Activated CD4-positive, alpha-beta memory T cell treated with anti-CD3 and anti-CD28 coated beads, Interleukin-2, amount 10 ng/mL, durations not matched to agents 7 days and 5 days (primary cell): ENCODE measurements at places on chromosomes 5 and 9. TPM values are rescaled to one million over a fixed set of nuclear protein-coding genes. Genes with fewer than 3 reads are reported as not detected.

HRH2 gene
- 13.7 TPM for total RNA-seq

TRIM7 gene
- 1.9 TPM for total RNA-seq

SPINK4 gene
- not detected for total RNA-seq

SLC36A3 gene
- total RNA-seq = not detected

LAMC3 gene
- not detected for total RNA-seq

FBN2 gene
- not detected for total RNA-seq

PAEP gene
- not detected for total RNA-seq

TLX3 gene
- total RNA-seq = not detected

DMRTA1 gene
- not detected for total RNA-seq

PTGS1 gene
- 0.08 TPM for total RNA-seq

FSTL4 gene
- total RNA-seq = not detected

PPP3R2 gene
- total RNA-seq = not detected

SLC22A4 gene
- total RNA-seq = 0.28 TPM

GTF3C4 gene
- total RNA-seq = 13.0 TPM

ANKRD18B gene
- 2.1 TPM for total RNA-seq

CTSL gene
- 12.9 TPM for total RNA-seq

PCDHGB2 gene
- total RNA-seq = 0.23 TPM

KCNT1 gene
- 0.08 TPM for total RNA-seq

ARSI gene
- total RNA-seq = not detected

PFN3 gene
- total RNA-seq = not detected

PCDHB2 gene
- 0.20 TPM for total RNA-seq

PCDHGA4 gene
- 0.10 TPM for total RNA-seq

PCDHB15 gene
- not detected for total RNA-seq

WNT8A gene
- total RNA-seq = not detected
